ENCODE measurements at places on chromosomes 2 and 18.

DNA sequence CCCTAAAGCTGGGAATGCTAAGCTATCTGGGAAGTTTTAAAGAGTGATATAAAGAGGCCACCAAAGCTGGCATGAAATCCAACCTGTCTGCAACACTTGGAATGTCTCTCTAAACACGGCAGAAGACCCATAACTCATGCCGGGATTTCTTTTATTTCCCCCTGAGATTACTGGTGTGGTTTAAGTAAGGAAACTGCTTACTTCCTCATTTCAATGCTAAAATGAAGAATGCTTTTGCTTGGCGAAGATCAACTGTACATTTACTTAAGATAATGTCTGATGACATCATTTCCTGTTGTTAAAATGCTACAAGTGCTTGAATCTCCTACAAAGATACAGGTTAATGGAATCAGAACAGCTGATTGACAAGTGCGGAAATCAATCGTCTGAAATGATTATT is 353.8 kb upstream of the SALL3 start:
- no peak for DNase-seq

DNA sequence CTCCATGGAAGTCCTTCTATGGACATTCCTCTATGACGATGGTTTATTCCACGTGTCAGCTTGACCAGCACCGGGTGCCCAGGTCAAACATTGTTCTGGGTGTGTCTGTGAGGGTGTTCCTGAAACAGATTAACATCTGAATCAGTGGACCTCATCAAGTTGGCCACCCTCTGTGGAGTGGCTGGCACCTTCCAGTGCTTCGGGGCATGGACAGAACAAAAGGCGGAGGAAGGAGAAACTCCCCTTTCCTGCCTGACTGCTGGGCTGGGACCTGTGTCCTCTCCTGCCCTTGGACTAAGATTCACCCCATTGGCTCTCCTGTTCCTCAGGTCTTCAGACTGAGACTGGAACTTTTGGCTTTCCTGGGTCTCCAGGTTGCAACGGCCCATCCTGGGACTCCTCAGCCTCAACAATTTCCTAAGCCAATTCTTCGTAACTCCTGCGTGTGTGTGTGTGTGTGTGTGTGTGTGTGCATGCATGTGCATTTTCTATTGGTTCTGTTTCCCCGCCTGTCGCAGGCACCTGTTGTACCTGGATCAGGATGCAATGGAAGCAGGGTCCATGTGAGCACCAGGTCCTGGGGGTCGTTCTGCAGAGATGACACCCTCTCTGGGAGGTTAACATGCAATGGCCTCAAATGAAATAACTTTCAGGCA is 357.2 kb upstream of the SALL3 start:
- no peak for DNase-seq

GRCh38 chr2:18167871-18168270 is 289.4 kb downstream of the KCNS3 start:
- DNase-seq = no peak

DNA sequence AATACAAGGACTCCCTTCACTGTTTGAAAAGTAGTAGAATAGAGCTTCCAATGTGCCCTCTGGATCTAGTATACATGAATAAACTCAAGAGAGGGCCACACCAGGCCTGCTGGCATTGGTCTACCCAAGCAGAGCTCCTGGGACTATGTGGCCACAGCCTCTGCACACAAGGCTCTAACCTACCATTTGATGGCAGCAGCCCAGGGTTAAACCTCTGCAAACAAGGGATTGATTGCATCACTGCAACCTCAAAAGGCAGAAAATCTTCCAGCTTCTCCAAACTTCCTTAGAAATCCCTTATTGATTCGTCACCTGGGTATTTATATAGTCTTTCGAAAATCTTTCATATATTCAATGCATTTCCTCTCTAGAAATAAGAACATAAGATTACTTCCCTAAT is 147.6 kb upstream of the SETBP1 start:
- no peak for DNase-seq

- DNase-seq = peak; percentile 41
These were observed 54.6 kb downstream of the PIKFYVE start for GRCh38 chr2:208320686-208321085.

- no peak for DNase-seq
These were observed 13.3 kb upstream of the PRELID3A start for GRCh38 chr18:12394428-12394827.

- no peak for DNase-seq
These were observed 946 bp upstream of the AGAP1 start for GRCh38 chr2:235492850-235493344.

DNA sequence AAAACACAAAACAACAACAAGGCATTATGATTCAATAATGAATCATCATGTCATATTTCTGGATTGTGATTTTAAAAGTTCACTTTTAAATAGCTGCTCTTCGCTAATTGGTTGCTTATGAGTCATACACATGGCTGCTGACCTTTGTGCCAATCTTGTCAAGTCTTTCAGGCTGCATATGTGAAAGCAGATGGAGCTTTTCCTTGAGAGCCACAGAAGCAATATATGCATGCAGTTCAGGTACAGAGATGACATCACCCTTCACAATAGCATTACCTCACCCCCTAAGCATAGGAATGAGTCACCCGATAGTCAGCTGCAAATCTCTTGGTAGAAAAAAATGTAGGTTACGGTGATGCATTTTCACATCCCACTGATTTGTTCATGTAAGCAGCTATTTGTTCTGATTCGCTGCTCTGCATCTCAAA is 27.2 kb downstream of the EIF2AK3 start:
- DNase-seq = peak; percentile 23

GRCh38 chr2:133817680-133818566 is 249.7 kb upstream of the NCKAP5 start:
- peak; percentile 91 for DNase-seq

GRCh38 chr18:56460581-56460980 is 177.8 kb downstream of the TXNL1 start:
- no peak for DNase-seq

DNA sequence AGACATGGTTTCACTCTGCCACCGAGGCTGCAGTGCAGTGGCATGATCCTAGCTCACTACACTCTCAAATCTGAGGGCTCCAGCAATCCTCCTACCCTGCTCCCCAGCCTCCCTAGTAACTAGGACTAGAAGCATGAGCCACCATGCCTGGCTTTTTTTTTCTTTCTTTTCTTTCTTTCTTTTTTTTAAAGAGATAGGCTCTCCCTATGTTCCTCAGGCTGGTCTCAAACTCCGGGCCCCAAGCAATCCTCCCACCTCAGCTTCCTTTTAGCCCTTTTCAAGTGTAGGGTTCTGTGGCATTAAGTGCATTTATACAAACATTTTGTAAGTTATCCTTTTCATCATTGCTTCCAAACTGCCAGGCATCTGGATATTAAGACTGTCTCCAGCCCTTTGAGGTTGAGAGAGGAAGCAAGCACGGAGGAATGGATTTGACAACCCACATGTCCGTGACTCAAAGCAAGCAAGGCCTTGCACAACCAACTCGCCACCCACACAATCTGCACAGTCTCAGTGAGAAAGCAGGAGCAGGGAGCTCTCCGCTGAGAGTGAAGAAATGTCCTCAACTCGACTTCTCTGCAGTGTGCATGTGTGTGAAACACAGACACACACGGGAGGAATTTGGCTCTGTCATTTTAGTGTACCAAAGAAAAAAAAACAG is 65.6 kb downstream of the ATP8B1 start:
- no peak for DNase-seq

DNA sequence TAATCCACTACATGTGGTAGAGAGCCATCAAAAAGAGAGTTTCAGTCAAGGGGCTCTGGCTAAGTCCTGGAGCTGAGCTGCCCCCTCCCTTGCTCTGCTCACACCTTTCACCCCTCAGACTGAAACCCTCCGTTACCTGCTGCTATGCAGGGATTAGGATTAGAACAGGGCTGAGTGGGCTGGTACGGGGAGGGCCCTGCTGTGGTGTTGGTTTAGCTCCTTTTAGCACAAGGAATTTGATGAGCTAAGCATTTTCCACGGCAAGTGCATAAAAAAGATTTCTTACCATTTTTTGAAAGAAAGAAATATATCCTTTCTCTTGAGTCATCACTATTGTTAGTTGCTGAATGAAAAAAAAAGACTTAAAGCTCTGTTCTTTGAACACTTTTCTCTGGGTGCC is 46.3 kb downstream of the TCF7L1 start:
- DNase-seq = no peak

- DNase-seq = no peak
These were observed 183.3 kb upstream of the NRP2 start for GRCh38 chr2:205499006-205499405.

DNA sequence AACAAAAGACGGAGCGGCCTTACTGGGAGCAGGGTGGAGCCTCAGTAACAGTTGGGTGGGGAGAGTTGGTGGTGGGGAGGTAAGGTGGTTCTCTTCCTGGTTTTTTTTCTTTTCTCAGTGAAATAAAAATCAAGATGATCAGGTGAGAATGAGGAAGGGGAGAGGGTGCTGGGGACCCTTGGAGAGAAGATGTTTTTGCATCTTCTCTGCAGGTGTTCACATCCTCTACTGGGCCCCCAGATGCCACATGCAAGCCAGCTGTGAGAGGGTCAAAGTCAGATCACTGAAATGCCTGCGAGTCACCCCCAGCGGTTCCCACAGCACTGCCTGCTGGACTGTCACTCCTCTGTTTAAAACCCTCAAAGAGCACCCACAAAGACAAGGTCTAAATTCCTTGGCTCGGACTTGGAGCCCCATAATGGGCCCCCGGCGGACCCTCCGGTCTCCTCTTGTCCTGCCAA is 69.8 kb upstream of the FHL2 start:
- DNase-seq = no peak

DNA sequence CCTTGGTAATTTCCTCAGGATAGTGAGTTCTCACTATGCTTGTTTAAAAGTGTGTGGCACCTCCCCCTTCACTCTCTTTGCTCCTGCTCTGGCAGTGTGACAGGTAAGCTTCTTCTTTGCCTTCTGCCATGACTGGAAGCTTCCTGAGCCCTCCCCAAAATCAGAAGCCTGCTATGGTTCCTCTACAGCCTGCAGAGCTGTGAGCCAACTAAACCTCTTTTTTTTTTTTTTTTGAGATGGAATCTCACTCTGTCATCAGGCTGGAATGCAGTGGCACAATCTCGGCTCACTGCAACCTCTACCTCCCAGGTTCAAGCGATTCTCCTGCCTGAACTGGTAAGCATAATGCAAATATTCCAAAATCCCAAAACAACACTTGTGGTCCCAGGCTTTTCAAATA is 80.0 kb downstream of the SOWAHC start:
- DNase-seq = no peak

- no peak for DNase-seq
These were observed 22.7 kb upstream of the DOCK10 start for GRCh38 chr2:225064928-225065327.

- DNase-seq = no peak
These were observed 43.3 kb upstream of the SETBP1 start for GRCh38 chr18:44637210-44638033.

DNA sequence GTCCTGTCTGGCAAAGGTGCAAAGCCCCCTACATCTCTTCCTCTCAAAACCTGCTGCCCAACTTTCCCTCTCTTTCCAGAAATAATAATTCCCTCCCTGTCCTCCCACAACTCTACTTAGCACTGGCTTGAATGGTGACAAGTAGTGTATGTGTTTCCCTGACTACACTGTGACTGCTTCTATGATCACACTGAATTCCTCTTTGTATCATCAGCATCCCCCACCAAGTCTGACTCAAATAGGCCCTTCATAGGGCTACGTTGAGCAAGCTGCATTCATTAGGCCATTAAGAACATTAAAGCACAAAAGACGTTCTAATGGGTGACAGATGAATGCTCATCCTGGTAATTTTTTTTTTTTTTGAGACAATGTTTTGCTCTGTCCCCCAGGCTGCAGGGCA is 13.7 kb upstream of the ST3GAL5 start:
- DNase-seq = no peak

GRCh38 chr2:27076323-27076722 is 2.1 kb upstream of the EMILIN1 start:
- no peak for DNase-seq

DNA sequence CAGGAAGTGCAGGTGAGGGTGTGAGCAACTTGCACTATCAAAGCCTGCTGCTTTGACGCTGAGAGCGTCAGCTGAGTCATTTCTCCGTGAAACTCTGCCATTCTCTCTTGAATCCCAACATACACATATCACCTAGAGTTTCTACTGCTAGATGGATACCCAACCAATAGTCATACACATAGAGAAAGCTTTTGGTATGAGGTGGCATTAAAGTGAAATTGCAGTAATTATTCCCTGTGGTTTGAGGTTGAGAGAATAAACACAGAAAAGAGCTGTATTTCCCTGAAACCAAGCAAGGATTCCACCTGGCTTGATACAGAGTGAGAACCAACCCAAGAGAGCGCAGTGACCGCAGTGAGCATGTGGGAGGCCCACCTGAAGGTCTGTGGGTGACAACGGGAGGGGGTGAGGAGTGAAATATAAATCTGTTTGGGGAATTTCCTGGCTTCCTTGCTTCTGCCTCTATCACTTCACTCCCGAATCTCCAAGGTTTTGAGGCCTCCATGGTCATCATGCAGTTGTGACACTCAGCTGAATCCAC is 28.8 kb upstream of the TMEM18 start:
- no peak for DNase-seq

DNA sequence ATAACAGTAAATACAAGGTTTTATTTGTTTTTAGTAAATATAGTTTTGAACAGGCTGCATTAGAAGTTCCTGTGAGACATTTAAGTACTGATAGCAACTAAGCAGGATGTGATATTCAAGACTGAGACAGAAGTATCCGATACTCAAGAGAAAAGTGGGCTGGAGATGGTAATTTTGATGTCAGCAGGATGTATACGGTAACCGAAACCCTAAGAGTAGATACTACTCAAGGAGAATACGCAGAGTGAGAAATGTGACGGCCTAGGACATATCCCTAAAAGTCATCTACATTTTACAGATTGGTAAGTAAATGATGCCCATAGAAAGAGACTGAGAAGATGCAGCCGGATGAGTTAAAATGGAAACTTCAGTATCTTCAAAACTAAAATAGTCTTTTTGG is 115.4 kb downstream of the GORASP2 start:
- no peak for DNase-seq

GRCh38 chr2:143950704-143951103 is 569.2 kb downstream of the ZEB2 start:
- no peak for DNase-seq

DNA sequence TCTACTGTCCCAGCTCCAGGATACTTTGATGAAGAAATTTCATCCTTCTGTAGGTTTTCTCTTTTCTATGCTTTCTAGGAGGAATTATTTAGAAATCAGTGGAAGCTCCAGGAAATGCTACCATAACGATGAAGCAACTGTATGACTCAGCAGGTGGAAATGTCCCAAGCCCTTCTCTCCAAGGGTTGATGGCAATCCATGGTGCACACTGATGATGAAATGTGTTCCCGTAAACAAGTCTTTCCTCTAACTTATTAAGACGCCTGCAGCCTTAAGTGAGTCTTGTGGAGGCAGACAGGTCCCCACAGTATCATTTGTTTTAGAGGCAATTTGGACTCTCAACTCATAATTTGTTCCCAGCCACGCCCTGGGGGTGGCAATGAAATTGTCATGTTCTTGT is 777.6 kb upstream of the SOX11 start:
- no peak for DNase-seq

DNA sequence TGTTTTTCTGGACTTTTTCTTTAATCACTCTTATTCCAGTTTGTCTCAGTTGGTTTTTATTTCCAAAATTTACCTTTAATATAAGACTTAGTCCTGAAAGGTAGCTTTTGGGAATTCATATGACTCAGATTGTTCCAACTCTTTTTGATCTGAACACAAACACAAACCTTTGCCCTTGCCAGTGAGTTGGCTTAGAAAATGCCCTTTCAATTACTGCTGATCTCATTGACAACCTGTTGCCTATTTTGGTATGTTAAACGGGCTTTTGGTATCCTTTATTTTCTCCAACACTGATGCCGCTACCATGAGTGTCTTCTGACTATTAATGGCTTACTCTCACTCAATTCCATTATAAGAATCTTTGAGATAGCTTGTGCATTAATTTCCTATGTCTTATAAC is 143.4 kb downstream of the GULP1 start:
- no peak for DNase-seq

GRCh38 chr2:162433491-162433890 is 89.6 kb downstream of the GCA start:
- no peak for DNase-seq

Data from NCI-H2227 treated with DMSO at 0.1 percent for 48 hours (cell line).